ENCODE measurements at places on chromosomes 2 and 18. TPM values are rescaled to one million over a fixed set of nuclear protein-coding genes. Genes with fewer than 3 reads are reported as not detected.

DNA sequence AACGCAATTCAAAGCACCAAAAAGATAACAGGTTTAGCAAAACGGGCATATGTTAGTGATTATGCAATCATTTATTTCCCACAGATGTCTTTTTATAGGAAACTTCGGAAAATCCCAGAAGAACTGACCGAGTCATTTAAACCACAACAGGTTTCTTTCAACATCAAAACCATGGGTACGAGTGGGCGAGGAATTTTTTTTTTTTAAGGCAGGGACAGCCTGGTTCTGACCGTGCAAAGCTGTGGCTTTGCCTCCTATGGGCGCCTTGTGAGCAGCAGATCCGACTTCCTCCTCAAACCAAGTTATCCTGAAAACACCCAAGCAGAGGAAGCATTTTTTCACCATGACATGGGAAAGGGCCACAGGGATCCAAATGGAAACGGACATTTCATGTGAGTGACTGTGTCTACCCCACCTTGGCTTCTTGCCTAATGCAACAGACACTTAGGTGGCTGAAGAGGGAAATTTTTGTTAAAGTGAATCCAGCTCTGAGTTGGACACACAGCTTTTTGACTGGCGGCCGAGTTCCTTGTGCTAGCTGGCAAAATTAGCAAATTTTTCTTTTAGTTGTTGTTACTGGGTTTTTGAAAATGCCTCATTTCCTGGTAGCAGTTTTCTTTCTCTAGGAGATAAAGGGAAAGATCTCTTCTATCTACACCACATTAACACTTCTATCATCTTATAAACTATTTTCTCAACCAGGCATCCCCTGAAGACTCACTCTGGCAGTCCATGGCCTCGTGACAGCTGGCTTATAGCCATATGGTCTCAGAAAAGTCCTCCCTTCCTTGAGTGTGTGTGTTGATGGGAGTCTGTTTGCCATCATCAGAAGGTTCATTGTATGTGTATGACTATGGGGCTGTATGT is 487.4 kb upstream of the ZEB2 start:
- DNase-seq: peak; percentile 10

The ADD2 gene
- 7.6 TPM for total RNA-seq

The COL5A2 gene
- 24.1 TPM for total RNA-seq

DNA sequence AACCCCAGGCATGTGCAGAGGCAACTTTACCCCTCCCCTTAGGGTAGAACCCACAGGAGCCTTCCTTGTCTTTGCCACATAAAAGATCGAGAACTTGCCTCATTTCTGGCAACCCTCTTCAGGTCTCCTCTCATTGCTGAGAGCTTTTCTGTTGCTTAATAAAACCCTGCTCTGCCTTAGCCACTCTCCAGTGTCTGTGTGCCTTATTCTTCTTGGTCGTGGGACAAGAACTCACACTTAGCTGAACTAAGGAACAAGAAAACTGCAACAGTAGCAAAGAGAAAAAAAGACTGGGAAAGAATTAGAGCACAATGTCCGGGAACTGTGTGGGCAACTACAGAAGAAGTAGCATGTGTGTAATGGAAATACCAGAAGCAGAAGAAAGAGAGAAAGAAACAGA is 56.2 kb upstream of the SMIM21 start:
- no peak for DNase-seq

GRCh38 chr2:39023649-39024048 is 97.2 kb downstream of the SOS1 start:
- DNase-seq: no peak

GRCh38 chr2:73868204-73868978 is 24.4 kb upstream of the ACTG2 start:
- DNase-seq: no peak

Measured in body of pancreas (tissue), 4 donors.